ENCODE measurements at places on chromosomes 6 and 20. TPM values are rescaled to one million over a fixed set of nuclear protein-coding genes. Genes with fewer than 3 reads are reported as not detected.

GRCh38 chr20:38321959-38322598 lies 18.1 kb downstream of the BPI start:
- peak; percentile 59 for DNase-seq

GRCh38 chr20:8535403-8536261 lies 403.6 kb downstream of the PLCB1 start:
- DNase-seq: no peak

DNA sequence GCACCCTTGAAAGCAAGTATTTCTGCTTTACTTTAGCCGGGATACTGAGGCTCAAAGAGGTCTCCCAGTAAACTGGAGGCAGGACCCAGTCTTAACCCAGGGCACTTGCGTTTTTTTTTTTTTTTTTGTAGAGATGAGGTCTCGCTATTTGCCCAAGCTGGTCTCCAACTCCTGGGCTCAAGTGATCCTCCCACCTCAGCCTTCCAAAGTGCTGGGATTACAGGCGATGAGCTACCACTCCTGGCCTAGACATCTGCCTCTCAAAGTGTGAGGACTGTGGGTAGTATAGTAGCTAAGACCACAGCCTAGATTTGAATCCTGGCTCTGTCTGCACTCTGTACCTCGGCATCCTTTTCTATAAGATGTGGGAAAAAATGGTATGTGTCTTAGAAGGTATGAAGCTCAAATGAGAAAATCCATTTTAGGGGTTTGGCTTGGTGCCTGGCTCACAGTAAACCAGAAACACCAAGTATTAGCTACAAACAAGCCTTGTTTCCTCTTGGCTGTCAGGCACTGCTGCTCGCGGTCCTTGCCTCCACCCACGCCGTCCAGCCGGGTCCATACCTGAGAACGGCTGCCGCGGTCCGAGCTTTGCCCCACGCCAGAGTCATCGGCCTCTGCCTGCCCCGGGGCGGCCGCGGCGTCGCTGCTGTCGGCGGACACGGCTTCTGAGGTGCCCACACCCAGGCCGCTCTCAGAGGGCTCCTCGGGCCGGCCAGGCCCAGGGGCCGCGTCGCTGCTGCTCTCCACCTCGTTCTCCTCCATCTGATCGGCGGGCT lies 1.2 kb downstream of the ZNF335 start:
- DNase-seq: no peak

- DNase-seq: no peak
These were observed 119.7 kb upstream of the ZNF184 start for GRCh38 chr6:27592481-27593199.

DNA sequence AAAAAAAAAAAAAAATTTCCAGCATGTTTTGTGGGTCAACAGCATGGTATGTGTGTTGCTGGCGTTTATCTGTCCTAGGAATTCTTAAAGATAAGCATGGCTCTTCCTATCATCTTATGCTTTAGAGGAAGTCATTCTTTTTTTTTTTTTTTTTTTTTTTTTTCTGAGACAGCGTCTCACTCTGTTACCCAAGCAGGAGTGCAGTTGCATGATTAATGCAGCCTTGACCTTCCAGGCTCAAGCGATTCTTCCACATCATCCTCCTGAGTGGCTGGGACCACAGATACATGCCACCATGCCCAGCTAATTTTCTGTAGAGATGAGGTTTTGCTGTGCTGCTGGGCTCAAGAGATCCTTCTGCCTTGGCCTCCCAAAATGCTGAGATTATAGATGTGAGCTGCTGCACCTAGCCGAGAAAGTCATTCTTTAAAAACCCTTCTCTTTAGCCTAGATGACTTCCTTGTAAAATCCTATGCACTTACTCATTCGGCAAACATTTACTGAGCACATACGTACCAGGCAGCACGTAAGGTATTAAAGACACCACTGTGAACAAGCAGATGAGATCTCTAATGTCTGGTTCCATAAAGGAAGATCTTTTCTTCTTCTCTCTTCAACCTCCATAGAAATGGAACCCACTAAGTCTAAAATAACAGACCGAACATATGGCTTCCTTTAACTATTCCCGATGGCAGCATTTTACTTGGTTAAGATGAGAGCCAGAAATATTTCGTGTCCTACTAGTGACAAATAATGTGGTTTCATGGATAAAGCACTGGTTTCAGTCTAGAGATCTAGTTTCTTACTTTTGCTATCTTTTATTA lies 122.4 kb downstream of the RIN2 start:
- DNase-seq: no peak

DNA sequence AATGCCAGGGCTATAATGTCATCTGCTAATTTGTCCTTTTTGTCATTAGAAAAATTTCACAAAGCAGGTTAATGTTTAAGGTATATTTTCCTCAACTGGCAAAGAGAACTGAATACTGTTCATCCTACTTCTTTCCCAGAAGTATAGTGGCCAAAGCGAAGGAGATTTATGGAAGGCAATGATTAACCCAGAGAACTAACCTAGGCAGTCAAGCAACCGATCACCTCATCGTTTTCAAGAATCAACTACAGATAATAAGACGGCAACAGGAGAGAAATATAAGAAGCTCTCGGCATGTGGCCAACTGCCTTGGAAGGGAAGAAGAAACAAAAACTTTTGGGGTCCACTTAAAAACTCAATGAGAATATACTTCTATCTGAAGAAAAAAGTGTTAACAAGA lies 38.2 kb downstream of the REV3L start:
- no peak for DNase-seq

GRCh38 chr6:62328607-62329006 lies 42.6 kb upstream of the KHDRBS2 start:
- DNase-seq: no peak

GRCh38 chr20:41352666-41353065 lies 12.0 kb downstream of the LPIN3 start:
- no peak for DNase-seq

DNA sequence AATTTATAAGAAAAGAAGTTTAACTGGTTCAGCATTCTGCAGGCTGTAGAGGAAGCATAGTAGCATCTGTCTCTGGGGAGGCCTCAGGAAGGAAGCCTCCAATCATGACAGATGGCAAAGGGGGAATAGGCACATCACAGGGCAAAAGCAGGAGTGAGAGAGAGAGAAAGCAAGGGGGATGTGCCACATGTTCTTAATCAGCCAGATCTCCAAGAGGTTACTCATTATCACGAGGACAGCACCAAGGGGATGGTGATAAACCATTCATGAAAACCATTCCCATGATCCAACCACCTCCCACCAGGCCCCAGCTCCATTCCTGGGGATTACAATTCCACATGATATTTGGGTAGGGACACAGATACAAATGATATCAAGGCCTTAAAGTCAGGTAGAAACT lies 217.5 kb upstream of the TCF21 start:
- no peak for DNase-seq

DNA sequence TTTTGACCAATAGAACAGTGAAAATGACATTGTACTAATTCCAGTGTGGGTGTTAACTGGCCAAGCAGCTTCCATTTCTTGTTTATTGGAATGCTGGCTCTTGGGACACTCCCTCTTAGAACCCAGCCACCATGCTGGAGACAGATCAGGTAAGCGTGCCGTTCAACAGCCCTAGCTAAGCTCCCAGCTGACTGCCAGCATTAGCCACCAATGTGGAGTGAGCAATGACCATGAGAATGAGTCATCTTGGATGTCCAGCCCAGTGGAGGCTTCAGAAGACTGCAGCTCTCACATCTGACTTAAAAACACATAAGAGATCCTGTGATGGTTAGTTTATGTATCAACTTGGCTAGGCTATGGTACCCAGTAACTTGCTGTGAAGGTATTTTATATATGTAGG lies 3.0 kb upstream of the LINC00237 start:
- no peak for DNase-seq

DNA sequence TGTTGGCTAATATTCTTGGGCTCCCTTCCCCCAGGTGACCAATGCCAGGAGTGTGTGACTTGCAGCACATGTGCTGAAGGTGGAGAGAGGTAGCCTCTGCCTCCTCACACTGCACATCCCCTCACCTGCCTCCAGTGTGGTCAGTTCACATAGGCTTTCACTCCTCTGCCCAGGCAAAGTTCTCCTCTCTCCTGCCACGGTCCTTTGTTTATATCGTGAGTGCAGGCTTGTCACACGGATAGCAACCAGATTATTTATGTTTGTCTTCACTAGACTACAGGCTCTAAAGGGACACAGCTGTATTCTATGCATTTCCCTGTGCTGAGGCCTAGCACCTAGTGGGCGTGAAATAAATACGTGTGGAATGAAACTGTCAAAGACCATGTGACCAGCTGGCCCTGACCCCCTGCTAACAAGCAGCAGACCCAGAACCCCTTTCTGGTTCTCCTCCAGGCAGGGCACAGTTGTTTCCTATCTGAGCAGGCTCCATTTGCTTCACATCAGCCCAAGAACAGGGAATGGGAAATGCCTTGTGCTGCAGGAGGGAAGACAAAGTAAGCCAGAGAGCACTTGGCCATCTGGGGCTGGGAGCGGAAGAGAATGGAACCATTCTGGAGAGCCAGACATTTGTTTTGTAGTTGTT lies 42.3 kb downstream of the UNC5CL start:
- DNase-seq: peak; percentile 25

- DNase-seq: peak; percentile 47
These were observed 103.6 kb upstream of the KCNK16 start for GRCh38 chr6:39426073-39426456.

DNA sequence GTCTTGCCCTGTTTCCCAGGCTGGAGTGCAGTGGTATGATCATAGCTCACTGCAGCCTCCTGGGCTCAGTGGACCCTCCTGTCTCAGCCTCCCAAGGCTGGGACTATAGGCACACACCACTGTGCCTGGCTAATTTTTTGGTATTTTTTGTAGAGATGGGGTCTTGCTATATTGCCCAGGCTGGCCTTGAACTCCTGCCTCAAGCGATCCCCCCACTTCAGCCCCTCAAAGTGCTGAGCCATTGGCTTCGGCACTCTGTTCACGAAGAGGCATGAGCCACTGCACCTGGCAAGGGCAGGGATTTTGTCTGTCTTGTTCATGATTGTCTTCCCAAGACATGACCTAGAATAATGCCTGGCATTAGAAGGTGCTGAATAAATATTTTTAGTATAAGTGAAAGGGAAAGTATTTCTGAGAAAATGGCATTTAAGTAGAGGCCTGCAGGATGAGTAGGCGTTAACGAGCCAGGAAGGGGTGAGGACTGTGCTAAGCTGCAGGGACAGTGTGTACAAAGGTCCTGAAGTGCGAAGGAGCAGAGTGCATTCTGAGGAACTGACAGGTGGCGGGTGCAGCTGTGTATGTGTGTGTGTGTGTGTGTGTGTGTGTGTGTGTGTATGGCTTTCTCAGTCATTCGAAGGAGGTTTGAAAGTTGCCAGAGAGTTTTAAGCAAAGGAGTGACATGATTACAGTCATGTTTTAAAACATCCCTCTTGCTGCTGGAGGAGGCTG lies 43.0 kb downstream of the VEGFA start:
- peak; percentile 30 for DNase-seq

- DNase-seq: no peak
These were observed 245.8 kb upstream of the JAG1 start for GRCh38 chr20:10919396-10920140.

DNA sequence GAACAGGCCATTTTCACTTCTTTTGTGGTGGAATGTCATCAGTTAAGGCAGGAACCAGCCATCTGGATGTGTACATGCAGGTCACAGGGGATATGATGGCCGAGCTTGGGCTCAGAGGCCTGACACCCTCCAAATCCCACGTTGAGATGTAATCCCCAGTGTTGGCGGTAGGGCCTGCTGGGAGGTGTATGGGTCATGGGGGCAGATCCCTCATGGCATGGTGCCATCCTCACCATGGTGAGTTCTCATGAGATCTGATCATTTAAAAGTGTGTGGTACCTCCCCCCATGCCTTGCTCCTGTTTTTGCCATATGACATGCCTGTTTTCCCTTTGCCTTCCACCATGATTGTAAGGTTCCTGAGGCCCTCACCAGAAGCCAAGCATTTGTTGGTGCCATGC lies 26.8 kb downstream of the WDR27 start:
- no peak for DNase-seq

DNA sequence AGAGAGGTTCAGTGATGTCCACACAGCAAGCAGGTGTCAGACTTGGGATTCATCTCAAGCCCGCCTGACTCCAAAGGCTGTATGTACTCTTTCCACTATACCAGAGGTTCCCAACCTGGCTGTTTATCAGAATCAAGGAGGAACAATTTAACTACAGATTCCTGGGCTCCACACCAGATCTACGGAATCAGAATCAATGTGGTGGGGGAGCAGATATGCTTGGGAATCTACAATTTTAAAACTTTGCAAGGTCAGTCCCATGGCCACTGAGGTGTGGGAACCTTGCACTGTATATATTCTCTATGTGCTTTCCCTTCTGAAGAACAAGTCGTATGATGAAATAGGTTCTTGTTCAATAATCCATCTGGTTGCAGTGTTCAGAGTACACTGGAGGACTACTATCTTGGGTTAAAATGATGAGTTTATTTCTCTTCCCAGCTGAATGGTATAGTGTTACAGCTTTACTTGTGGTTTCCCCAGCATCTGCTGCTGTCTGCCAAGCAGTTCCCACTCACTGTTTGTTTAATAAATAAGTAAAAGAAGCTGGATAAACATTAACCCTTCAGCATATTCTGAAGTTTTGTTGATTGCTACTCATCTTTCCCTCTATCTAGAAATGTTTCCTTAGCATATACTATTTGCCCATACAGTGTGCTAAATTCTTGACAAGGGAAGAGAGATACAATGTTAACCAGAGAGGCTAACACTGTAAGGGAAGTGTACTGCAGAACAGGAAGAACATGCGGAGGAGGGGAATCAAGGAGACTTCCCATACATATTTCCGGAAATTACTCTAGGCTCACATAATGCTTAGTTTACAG lies 9.9 kb downstream of the TTI1 start:
- peak; percentile 64 for DNase-seq

- peak; percentile 32 for DNase-seq
These were observed 1.3 kb upstream of the LIME1 start for GRCh38 chr20:63734946-63735858.

DNA sequence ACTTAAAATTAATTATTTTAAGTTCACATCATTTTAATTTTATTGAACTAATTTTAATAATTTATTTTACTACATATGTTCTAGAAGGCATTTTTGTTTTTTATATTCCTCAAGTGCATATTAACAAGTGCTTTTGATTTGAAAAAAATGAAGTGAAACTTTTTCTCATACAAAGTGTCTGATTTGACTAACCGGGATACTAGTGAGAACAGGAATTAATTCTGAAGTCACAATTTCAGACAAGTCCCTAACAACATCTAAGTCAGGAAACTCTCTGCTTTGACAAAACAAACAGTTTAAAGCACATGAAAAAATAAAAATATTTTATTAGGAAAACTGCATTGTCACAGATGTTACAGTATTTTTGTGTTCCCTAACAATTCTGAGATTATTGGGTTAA lies 1166.3 kb upstream of the CITED2 start:
- no peak for DNase-seq

The MYL9 gene
- polyA plus RNA-seq: 220 TPM

The MEP1A gene
- polyA plus RNA-seq: not detected

The PHACTR3 gene
- 6.5 TPM for polyA plus RNA-seq

The EPM2A gene
- 6.4 TPM for polyA plus RNA-seq

The ANKEF1 gene
- 6.0 TPM for polyA plus RNA-seq

The PRSS16 gene
- 5.5 TPM for polyA plus RNA-seq

The MTFR2 gene
- polyA plus RNA-seq: 1.7 TPM

The PTCRA gene
- polyA plus RNA-seq: 0.38 TPM

The CGAS gene
- 6.6 TPM for polyA plus RNA-seq

The CDH26 gene
- polyA plus RNA-seq: 2.0 TPM

The EYA2 gene
- 0.77 TPM for polyA plus RNA-seq

The BAG2 gene
- 6.7 TPM for polyA plus RNA-seq

The HRH3 gene
- not detected for polyA plus RNA-seq

The BTN3A1 gene
- 80.3 TPM for polyA plus RNA-seq

Measured in left lung (tissue), 14 donors.